ENCODE measurements at places on chromosomes 4 and X.
A peak's percentile ranks its signal among the peaks of the same experiment; 100 is the strongest.

GRCh38 chr4:159178151-159178546, 75.3 kb downstream of the RAPGEF2 start:
- no peak for DNase-seq

DNA sequence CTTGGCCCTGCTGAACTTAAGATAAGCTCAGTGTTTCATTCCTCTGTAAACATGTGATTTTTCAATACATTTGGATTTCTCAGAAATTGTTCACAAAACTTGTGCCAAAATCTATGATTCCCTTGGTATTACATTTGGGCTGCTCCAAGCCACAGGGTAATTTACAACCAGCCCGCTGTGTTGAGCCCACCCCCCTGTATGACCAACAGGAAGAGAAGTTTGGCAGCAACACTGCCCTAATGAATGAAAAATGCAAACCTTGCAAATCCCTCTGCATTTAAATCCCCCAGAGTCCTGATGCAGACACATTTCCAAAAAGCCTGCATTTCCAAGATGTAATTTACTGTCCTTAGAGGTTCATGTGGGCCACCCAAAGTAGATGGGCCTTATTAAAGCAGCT, 34.1 kb upstream of the GAB1 start:
- DNase-seq, result no peak

GRCh38 chr4:140240237-140240636, 86.3 kb upstream of the MAML3 start:
- no peak for DNase-seq

- peak; percentile 37 for DNase-seq
Measured at GRCh38 chr4:86496094-86497080, 97.7 kb upstream of the PTPN13 start.
